ENCODE measurements at places on chromosomes 11 and 22. TPM values are rescaled to one million over a fixed set of nuclear protein-coding genes. Genes with fewer than 3 reads are reported as not detected.

- no peak for DNase-seq
Observed at GRCh38 chr11:118953265-118953664, 2.8 kb upstream of the UPK2 start.

LRRC4C gene
- total RNA-seq = 0.12 TPM

- no peak for DNase-seq
Observed at GRCh38 chr22:40385036-40385782, 14.8 kb downstream of the SGSM3 start.

C11orf65 gene
- total RNA-seq = 1.4 TPM

DNA sequence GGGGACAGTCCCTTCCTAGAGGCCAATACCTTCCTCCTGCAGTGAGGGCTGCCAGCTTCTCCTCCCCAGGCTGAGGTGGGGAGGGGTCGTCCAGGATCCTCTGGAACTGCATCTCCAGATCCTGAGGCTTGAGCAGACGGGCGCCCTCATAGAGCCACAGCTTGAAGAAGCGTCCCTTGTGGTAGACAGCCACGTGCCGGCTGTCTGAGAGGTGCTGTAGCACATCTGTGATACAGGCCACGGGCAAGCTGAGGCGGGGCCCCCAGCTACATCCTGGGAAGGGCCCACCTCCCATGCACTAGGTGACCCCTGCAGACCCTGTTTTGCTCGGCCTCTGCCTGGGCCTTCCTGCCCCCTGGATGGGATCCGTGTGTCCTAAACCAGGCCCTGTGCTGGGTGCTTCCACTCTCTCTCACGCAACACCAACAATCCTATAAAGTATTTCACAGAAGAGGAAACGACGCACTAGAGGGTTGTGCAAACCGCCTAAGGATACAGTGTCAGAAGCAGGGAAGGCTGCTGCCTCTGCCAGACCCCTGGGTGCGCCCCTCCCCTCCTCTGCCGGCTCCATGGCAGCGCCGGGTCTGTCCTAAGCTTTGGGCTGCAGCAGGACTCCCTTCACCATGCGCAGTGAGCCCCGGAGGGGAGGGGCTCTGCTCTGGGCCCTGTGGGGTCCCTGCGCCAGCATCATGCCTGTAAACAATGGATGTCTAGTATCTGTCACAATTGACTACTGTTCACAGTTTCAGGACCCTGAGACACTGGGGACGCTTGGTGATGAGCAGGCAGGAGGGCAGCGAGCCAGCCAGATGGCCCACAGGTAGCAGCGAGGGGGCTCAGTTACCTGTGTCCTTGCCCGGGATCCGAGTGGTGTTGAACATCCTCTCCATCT, 4.5 kb downstream of the CPT1B start:
- no peak for DNase-seq

GRCh38 chr22:28829358-28830181, 29.2 kb upstream of the XBP1 start:
- DNase-seq = peak; percentile 50

- no peak for DNase-seq
Observed at GRCh38 chr22:20380486-20380885, 13.5 kb upstream of the ZNF74 start.
